ENCODE measurements at places on chromosomes 5 and 9.

GRCh38 chr5:33180900-33181299 lies 259.9 kb upstream of the TARS1 start:
- no peak for DNase-seq

GRCh38 chr5:14411216-14411615 lies 170.4 kb upstream of the OTULINL start:
- no peak for DNase-seq

DNA sequence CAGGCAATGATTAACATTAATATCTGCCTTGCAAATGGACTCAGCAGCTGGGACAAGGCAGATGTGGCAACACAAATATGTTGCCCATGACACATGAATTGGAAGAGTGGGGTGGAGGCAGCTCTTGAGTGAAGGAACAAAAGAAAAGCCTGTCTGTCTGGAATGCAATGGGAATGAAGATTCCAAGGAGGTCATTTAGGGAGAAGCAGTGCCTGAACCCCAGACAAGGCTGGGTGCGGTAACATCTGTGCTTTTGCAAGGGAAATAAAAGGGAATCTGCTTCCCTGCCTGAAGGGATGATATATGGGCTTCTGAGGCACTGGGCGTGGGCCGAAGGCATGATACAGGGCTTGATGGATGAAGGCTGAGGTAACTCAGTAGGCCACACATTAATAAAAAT lies 94.1 kb upstream of the TRIM32 start:
- DNase-seq = no peak

- DNase-seq = no peak
These were observed 523.8 kb downstream of the EFNA5 start for GRCh38 chr5:107146901-107147300.

DNA sequence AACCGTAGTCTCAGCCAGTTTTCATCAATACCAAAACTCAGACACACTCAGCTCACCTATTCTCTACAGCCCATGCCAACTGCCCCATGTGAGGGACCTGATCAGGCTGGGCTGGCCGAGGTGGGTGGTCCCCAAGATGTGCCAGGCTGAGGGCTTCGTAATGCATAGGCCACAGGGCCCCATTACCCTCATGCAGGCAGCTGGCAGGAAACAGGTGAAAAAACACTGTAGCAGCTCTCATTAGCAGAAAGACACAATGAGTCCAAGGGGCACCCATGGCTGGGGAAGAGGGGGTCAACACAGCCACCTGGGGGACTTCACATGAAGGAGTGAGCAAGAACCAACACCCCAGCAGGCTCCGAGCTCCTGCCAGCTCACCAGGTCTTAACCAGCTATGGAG lies 8.2 kb downstream of the IPPK start:
- DNase-seq = no peak

- DNase-seq = no peak
These were observed 64.1 kb upstream of the SPOCK1 start for GRCh38 chr5:137563301-137563645.

DNA sequence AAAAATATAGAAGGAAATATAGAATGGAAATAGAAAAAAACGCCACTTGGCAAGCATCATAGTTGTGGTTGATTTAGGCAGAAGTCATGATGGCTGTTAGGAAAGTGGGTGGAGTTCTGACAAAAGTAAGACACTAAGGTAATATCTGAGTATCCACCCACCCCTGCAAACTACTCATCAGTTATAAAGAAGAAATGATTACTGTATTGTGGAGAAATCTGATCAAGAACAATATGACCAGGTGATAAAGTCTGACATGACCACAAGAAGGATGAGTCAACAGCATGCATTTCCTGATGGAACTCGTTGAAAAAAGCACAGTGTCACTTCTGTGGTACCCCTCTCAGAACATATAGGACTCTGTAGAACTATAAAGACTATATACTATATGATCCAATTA lies 343.4 kb upstream of the PAPPA start:
- no peak for DNase-seq

DNA sequence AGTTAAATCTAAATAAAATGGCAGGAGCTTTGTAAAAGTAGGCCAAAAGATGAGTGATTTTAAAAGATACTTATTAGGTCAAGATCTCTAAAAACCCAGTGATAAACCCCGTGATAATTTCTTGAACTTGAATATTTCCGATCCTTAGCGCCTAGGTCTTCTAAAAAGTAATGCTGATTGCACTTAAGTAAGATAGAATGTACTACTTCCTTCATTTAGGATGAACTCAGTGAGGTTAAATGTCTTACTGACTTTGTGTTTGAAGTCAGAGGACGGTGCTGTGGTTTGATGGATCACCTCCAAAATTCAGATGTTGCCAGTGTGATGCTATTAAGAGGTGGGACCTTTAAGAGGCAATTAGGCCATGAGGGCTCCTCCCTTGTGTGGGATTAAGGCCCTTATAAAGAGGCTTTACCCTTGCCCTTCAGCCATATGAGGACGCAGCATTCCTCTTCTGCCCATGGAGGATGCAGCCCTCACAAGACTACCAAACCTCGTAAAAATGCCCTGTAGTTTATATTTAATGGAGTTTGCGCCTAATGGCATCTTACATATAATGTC lies 130.1 kb downstream of the TRIO start:
- no peak for DNase-seq

Data from activated T-helper 1 cell treated with anti-CD3 and anti-CD28 coated beads, Interleukin-12 subunit alpha, Interleukin-12 subunit beta, Interleukin-2, Interleukin-4 antibody, amounts not matched to agents 30 ng/mL and 10 ng/mL and 1 ng/mL, durations not matched to agents 14 hours and 24 hours and 36 hours (primary cell).